ENCODE measurements at places on chromosomes 13 and 19.
A peak's percentile ranks its signal among the peaks of the same experiment; 100 is the strongest.

GRCh38 chr13:52925775-52926285 is 77.4 kb upstream of the PCDH8 start:
- DNase-seq, result peak; percentile 86

- DNase-seq, result no peak
Observed at GRCh38 chr19:1451916-1452801, 2.2 kb downstream of the APC2 start.

GRCh38 chr19:33383720-33384292 is 10.3 kb downstream of the CEBPG start:
- no peak for DNase-seq

DNA sequence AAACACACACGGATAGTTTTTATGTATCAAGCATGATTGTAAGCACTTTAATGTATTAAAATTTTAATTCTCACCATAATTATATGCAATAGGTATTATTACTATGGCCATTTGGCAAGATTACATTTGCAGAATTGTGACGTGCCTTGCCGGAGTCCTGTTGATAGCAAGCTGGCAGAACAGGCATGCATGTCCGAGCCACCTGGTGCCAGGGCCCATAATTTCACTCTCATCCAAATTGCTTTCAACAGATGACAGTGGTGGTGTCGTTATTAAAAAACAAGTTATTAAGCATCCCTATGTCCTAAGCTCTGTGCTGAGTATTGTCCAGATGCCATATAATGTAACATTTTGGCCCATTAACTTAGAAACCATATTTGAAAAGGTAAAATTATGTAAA is 374.3 kb downstream of the FOXO1 start:
- DNase-seq, result no peak
